ENCODE measurements at places on chromosomes 6 and 20. TPM values are rescaled to one million over a fixed set of nuclear protein-coding genes. Genes with fewer than 3 reads are reported as not detected.

CDH4 gene
- 0.04 TPM for polyA plus RNA-seq

OTOR gene
- polyA plus RNA-seq, result not detected

PPP1R18 gene
- polyA plus RNA-seq, result 81.9 TPM

COL9A1 gene
- 7.2 TPM for polyA plus RNA-seq

PRR18 gene
- not detected for polyA plus RNA-seq

RSPO3 gene
- polyA plus RNA-seq, result 4.4 TPM

FAM184A gene
- 2.3 TPM for polyA plus RNA-seq

LRRC73 gene
- polyA plus RNA-seq, result 0.24 TPM

RAET1E gene
- 0.99 TPM for polyA plus RNA-seq

BPIFA1 gene
- polyA plus RNA-seq, result not detected

CENPB gene
- polyA plus RNA-seq, result 104 TPM

BMP5 gene
- 28.2 TPM for polyA plus RNA-seq

RAET1L gene
- polyA plus RNA-seq, result not detected

TFAP2A gene
- 1.1 TPM for polyA plus RNA-seq

CST2 gene
- polyA plus RNA-seq, result not detected

ACSS2 gene
- polyA plus RNA-seq, result 29.5 TPM

KCNQ2 gene
- polyA plus RNA-seq, result 0.14 TPM

B3GAT2 gene
- 0.25 TPM for polyA plus RNA-seq

RNF182 gene
- polyA plus RNA-seq, result 0.19 TPM

HLA-G gene
- not detected for polyA plus RNA-seq

APCDD1L gene
- 5.6 TPM for polyA plus RNA-seq

FOXA2 gene
- not detected for polyA plus RNA-seq

MAS1 gene
- not detected for polyA plus RNA-seq

MACROD2 gene
- polyA plus RNA-seq, result 3.0 TPM

SMOC2 gene
- polyA plus RNA-seq, result 176 TPM

RNF146 gene
- polyA plus RNA-seq, result 45.8 TPM

NANP gene
- 2.5 TPM for polyA plus RNA-seq

BANF2 gene
- polyA plus RNA-seq, result not detected

FABP7 gene
- not detected for polyA plus RNA-seq

PARD6B gene
- 0.52 TPM for polyA plus RNA-seq

IMPG1 gene
- not detected for polyA plus RNA-seq

DEFB124 gene
- 0.52 TPM for polyA plus RNA-seq

TTI1 gene
- polyA plus RNA-seq, result 13.3 TPM

SSTR4 gene
- polyA plus RNA-seq, result 0.06 TPM

SRMS gene
- polyA plus RNA-seq, result not detected

SCRT2 gene
- not detected for polyA plus RNA-seq

DNAH8 gene
- 0.01 TPM for polyA plus RNA-seq

C6orf52 gene
- polyA plus RNA-seq, result 0.57 TPM

TRIM15 gene
- not detected for polyA plus RNA-seq

SRC gene
- polyA plus RNA-seq, result 53.2 TPM

HLA-DRB5 gene
- polyA plus RNA-seq, result 3.4 TPM

CALHM4 gene
- not detected for polyA plus RNA-seq

LGSN gene
- not detected for polyA plus RNA-seq

DOK5 gene
- polyA plus RNA-seq, result 4.2 TPM

SPATA2 gene
- 6.7 TPM for polyA plus RNA-seq

EYS gene
- not detected for polyA plus RNA-seq

MYH7B gene
- polyA plus RNA-seq, result 0.81 TPM
